ENCODE measurements at places on chromosomes 11 and 22.

DNA sequence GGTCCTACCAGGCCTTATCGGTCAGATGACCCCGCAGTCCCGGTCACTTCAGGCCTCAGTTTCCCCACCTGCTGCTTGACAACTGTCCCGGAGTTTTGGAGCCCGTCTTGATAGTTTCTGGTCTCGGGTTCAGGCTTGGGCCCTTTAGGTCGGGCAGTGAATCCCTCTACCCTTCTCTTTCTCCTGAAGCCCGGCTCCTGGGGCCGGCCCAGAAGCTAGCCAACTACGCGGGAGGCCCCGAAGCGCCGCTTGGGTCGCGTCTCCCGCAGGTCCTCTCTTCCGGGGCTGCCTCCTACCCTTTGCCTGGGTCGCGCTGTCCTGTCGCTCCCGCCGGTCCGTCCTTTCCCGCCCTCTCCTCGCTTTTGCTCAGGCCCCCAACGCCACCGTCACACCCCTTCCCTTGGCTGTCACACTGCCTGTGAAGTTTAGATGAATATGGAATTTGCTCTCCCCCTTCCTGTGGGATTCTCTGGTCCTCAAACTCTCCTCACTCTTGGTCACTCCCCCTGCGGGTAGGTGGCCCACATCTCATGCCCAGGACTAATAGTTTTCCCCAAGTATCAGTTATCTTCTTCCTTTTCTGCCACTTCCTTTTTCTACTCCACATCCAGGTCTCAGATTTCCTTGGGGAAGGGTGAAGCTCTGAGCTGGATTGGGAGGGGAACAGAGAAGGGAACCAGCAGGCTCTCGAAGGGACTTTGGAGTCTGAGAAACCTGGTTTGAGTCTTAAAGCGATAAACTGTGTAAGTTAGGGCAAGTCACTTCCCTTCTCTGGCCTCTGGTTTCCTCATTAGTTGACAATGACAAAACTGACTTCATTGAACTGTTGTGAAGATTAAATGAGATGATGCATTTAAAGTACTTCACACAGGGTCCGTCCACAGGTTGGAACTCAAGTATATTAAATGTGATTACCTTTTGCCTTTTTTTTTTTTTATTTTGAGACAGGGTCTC is 790 bp downstream of the RAB1B start:
- peak; percentile 61 for DNase-seq

DNA sequence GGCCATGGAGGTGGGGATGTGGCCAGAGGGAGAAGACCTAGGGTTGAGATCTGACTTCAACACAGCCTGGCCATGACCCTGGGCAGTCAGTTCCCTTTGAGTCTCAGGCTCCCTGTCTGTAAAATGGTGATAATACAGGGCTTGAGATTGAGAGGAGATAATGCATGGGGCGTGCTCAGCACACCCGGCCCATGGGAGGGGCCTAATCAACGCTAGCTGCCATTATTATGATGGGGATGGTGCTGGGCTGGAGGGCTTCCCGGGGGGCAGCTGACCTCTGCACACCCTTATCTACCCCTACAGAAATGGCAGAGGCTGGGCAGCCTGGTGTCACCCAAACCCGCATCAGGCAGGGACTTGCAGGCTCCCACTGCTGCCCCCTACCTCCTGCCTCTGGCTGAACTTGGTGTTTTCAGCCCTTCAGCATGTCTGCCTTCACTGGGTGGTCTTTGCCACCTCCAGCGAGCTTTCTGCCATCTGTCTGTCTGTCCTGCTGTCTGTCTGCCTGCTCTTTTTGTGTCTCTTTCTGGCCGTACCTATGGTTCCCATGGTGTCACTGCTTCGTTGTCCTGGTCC is 84.5 kb downstream of the CACNA1I start:
- no peak for DNase-seq

- DNase-seq: no peak
Observed at GRCh38 chr11:2089536-2090165, 49.5 kb downstream of the IGF2 start.

DNA sequence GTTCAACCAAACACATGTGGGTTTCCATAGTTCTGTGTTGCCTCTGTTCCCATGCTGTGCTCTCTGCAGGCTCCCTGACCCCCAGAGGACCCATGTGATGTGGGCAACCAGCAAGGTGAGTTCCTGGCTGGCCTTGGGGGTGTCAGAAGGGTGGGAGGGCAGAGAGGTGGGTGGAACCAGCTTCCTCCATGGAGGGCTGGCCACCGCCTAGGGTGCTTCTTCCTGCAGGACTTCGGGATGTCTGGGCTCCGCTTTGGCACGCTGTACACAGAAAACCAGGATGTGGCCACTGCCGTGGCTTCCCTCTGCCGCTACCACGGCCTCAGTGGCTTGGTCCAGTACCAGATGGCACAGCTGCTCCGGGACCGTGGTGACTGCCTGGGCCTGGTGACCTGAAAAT is 14.5 kb upstream of the EXT2 start:
- DNase-seq: no peak

DNA sequence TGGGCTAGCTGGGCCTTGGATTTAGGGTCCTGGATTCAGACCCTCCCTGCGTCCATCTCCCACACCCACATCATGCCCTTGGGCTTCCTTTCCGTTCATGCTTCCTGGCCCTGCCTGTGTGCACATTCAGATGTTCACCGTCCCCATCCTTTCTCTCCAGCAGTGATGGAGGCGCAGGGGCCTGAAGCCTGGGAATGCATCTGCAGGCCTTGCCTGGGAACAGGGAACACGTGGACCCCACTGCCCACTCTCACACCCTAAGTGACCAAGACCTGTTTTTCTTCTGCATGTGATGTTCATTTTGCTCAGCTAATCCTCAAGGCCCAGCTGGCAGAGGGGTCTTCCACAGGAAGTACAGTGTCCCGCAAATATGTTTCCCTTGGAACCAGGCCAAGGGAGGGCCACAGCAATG is 91.6 kb upstream of the PARVA start:
- DNase-seq: no peak
